ENCODE measurements at places on chromosomes 4 and X.

GRCh38 chrX:39905946-39906345 is 191.8 kb downstream of the BCOR start:
- DNase-seq, result no peak

DNA sequence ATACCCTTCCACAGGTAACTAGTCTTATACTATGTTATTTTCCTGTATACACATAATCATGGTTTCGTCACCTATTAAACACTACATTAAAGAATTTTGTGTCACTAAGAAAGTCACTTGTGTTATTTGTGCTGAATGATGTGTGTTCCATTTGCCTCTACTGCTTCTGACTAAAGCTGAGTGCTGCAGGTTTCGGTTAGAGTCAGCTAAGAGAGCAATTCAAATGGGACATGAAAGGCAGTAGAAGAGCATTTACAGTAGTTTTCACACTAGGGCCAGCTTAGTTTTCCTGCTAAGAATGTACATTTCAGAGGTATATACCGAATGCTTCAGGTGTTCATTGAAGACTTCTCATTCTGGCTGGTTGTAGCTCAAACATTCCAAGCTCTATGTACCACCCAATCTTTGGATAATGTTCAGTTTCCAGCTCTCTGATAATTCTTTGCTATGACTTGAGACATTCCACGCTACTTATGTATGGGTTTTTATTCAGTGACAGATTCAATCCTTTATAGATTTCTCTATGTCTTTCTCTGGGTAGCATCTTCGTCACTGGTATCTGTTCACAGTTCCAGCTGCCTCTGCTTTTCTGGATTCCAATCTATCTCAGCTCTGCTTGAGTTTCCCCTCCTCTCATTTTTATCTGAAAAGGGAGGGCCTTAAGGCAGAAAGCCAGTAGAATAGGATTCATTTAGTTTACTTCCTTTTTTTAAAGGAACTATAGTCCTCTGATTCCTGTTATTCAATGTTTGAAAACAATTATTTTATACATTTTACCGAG is 164.4 kb downstream of the CXXC4 start:
- no peak for DNase-seq

DNA sequence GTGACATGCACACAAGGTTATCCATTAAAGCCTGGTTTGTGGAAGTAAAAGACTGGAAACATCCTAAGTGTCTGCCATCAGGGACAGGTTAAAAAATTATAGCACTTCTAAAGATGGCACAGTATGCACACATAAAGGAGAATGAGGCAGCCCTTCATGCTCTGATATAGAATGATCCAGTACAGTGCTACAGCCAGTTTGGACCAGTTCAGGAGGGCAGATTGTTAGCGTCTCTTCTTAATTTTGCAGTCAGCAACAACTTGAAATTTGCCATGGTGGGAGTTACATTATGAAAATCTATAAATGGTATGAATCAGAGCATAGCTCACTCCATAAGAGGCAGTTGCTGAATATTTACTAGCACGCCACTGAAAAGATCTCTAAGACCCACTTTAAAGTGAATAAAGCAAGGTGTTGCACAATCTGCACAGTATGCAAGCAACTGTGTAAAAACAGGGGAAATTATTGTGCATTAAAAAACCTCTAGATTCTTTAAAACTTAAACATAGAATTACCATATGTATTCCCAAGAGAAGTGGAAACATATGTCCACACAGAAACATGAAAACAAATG is 20.3 kb upstream of the SOD3 start:
- no peak for DNase-seq

DNA sequence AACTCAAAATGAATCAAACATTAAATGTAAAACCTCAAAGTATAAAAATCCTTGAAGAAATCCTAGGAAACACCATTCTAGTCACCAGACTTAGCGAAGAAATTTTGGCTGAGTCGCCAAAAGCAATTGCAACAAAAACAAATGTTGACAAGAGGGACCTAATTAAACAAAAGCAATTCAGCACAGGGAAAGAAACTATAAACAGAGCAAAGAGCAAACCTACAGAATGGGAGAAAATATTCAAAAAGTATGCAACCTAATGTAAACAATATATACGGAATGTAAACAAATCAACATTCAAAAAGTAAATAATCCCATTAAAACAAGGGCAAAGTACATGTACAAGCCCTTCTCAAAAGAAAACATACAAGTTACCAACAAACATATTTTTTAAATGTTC is 974.7 kb downstream of the TRAM1L1 start:
- DNase-seq, result no peak

- DNase-seq, result no peak
Observed at GRCh38 chrX:47814851-47815250, 21.9 kb upstream of the ZNF81 start.

Measured in effector memory CD4-positive, alpha-beta T cell (primary cell).